DMS79 (cell line): ENCODE measurements at places on chromosomes 6 and 20.
A peak's percentile ranks its signal among the peaks of the same experiment; 100 is the strongest.

- no peak for DNase-seq
These were observed 306.7 kb downstream of the CDH4 start for GRCh38 chr20:61558726-61559125.

DNA sequence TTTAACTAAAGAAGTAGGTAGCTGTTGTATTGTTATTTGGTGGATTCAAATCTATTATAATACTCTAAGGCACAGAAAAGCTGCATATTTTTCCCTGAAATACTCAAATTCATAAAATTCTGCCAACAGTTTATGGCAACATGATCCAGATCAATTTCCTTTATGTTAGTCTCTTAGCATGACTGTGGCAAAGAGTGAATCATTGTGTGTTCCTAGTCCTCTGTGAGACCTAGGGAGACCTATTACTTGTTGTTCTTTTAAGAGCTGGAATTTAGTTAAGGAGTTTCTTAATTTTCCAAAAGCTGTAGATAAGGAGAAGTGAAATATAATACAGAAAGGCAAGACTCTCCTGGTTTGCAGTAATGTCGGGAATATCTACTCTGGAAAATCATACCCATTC lies 149.6 kb downstream of the RIMS1 start:
- no peak for DNase-seq

- DNase-seq: no peak
These were observed 10.3 kb upstream of the PDYN start for GRCh38 chr20:2004171-2004570.

- DNase-seq: no peak
These were observed 157.7 kb downstream of the GJA1 start for GRCh38 chr6:121593011-121593641.

- DNase-seq: no peak
These were observed 1.4 kb upstream of the SNTA1 start for GRCh38 chr20:33444797-33445560.

GRCh38 chr6:117547688-117548621 lies 54.4 kb downstream of the GOPC start:
- peak; percentile 16 for DNase-seq

DNA sequence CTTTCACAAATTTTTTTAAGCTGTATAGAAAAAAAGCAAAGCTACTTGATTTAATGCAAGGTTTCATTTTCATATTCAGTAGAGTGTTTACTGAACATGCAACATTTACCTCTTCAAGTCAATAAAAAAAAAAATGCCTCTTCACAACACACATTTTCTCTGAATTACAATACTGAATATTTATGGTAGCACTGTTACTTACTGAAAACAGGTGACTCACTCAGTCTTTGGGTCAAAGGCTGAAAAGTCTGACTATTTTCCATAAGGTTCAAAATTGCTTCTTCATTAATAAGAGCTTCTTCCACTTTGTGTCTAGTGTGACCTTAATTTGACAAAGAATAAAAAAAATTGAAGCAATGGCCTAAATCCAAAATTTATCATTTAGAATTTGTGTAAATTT lies 101.9 kb downstream of the REV3L start:
- peak; percentile 26 for DNase-seq

- DNase-seq: no peak
These were observed 793.4 kb downstream of the TENT5A start for GRCh38 chr6:80959034-80959433.

DNA sequence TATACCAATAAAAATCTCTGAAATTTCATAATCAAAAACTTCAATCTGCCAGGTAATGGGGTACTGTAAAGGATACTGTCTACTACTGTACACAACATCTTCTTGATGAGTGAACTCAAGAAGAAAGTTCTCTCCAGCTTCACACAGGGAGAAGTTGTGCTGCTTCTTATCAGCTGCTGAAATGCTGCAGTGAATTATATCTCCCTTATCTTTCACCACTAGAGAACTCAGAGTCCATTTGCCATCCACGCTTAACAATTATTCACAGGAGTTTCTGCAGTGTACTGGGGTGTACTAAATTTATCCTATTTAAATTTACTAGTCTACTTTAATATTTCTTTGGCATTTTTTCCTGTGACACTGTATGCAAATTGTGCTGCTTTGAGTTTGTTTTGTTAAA lies 384.8 kb downstream of the TFAP2B start:
- DNase-seq: no peak

DNA sequence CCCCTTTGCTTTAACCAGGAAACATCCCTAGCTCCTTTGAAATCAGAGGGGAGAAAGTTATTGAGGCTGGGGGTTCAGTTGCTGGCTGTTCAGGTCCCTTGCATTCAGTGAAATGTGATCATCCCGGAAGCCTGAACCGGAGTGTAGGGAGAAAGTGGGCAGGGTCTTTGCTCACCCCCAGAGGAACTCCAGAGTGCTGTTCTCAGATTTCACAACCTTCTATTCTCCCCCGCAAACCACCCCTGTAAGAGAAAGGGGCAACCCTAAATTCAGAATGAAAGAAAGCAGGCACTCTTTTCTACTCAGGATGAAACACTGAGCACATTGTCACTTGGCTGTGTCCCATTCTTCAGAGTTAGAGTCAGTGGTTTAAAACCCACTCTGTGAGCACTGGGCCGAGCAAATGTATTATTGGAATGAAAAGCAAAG lies 139.8 kb downstream of the KHDC1L start:
- no peak for DNase-seq

DNA sequence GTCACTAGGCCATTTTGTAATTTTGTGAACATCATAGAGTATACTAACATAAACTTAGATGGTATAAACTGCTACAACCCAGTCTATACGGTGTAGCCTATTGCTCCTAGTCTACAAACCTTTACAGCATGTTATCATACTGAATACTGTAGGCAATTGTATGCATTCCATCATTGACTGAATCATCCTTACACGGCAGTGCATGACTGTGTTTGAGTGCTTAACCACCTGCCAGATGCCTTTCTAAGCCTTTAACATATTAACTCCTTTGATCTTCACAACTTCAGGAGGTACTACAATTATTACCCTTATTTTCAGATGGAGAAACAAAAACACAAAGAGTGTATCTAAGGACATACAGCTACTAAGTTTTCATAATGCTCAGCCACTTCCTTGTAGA lies 14.0 kb downstream of the DPPA5 start:
- DNase-seq: no peak

DNA sequence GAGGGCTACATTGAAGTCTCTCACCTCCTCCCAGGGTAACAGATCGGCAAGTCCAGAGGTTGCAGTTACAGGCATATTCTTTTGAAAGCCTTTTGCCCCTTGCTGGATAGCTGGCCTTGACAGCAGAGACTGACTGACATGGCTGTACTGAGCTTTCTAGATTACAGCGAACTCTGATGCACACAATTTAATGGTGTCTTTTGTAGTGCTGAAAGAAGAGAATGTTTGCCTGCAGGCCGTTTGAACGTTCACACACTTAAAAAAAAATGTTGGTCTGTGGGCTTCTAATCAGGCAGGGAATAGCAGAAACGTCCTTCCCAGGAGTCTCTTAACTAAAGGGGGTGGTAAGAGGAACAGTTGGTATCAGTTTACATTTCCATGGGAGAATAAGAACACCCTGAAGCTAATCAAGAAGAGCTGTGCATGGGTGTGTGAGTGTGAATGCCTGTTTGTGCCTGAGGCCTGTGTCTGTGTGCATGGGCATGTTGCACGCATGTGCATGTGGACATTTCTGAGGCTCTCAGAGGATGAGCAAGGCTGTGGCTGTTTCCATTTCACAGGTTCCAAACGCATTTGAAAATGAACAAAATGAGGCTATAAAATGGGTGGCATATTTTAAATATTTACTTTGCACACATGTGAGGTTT lies 213.9 kb upstream of the SSTR4 start:
- no peak for DNase-seq

DNA sequence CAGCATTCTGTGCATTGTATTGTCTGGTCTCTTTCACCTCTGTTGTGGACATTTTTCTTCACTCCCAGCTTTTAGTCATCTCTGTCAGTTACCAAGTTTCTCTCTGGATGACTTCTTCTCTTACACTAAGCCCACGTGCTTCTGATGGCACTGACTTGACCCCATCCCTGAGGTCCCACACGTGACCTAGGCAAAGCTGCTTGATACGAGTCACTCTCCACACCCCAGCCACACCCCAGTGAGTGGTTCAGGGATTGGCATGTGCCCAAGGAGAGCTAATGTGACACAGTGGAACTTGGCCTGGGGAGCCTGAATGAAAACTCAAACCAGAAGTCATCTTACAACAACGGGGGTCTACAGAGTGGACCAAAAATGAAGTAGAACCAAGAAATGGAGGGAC lies 32.2 kb downstream of the HTR1E start:
- no peak for DNase-seq

DNA sequence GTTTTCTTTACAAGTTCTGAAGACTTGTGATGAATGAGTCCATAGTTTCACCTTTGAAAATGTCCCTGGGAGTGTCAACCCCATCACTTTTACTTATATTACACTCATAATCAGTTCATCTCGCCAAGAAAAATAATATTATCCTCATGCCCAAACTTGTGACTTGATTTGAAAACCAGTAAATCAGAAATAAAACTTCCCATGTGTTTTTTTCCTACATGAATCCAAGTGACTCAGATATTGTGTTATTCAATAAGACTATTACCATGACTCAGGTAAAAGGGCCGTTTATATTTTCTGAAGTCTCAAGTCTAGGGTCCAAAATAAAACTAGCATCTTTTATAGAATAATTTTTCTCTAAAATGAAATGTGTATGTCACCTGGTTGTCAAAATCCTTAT lies 15.8 kb upstream of the CYP24A1 start:
- DNase-seq: no peak

- no peak for DNase-seq
These were observed 81.9 kb downstream of the ZMYND8 start for GRCh38 chr20:47274401-47275108.

GRCh38 chr6:43082806-43083655 lies 6.9 kb downstream of the PTK7 start:
- no peak for DNase-seq

GRCh38 chr20:59259946-59260345 lies 40.5 kb upstream of the EDN3 start:
- no peak for DNase-seq

DNA sequence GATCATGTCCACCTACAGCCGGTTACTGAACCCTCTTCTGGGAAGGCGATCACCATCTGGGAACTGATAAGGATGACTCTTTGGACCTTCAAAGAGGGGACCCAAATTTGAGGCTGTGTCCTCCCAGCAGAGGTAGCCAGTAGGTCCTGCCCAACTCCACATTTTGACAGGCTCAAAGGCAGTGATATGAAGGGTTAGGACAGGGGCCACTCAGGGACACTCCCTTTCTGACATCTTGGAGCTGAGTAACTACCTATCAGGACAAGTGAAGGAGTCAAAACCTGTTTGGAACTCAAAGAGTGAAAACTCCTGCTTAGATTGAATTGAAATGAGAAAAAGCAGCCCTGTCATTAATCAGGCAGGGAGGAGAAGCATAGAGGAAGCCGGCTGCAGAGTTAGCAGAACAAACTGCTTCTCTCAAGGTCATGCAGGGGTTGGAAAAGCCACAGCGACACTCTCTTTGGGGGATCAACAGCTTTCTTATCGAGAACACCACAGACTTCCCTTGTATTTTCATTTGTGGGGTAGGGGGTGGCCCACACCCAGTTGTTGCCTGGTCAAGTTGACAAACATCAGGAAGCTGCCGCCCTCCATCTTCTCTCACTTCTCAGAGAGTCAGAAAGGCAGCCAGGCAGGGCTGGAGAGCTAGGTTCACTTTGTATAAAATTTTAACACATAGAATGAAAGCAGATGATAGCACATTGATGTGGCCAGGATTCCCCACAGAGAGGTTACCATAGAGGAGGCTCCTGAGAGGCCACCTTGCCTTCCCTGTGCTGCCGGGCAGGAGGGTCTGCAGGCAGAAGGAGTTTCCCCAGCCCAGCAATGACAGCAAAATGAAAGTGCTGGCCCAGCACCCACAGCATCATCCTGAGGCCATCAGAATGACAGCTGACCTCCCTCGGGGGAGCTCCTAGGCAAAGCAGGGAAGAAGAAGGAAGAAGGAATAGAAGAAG lies 47.6 kb downstream of the AGPAT4 start:
- DNase-seq: no peak

DNA sequence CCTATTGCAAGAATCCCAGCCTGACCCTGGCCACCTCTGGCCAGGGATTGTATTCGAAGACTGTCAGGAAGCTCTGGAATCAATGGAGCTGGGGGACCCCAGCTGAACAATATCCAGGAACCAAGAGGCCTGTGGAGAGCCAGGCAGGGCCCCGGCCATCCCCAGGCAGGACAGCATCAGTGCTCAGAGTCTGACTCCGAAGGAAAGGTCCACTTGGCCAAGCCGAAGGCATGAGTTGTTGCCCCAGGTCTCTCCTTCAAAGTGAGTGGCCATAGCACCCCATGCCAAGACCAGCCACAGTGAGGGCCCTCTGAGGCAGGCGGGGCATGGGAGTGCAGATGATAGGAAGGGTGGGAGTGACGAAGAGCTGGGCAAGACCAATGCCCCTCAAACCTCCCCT lies 193.1 kb downstream of the CDH4 start:
- no peak for DNase-seq

DNA sequence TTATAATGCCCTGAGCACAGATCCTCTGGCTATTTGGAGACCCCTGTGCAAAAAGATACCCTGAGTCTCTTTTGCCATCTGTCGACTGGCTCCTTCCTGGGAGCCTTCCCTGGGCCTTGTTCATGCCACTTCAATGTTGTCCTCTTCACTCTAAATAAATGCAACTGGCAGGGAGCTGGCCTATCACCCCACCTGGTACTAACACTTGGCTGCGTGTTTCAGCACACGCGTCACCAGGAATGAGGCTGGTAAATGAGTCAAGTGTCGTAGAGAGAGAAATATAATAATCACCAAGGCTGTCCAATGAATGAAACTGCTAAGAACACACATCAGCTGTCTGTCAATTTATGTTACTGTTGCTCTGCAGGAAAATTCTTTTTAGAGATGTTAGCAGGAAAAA lies 374.6 kb upstream of the JARID2 start:
- no peak for DNase-seq

DNA sequence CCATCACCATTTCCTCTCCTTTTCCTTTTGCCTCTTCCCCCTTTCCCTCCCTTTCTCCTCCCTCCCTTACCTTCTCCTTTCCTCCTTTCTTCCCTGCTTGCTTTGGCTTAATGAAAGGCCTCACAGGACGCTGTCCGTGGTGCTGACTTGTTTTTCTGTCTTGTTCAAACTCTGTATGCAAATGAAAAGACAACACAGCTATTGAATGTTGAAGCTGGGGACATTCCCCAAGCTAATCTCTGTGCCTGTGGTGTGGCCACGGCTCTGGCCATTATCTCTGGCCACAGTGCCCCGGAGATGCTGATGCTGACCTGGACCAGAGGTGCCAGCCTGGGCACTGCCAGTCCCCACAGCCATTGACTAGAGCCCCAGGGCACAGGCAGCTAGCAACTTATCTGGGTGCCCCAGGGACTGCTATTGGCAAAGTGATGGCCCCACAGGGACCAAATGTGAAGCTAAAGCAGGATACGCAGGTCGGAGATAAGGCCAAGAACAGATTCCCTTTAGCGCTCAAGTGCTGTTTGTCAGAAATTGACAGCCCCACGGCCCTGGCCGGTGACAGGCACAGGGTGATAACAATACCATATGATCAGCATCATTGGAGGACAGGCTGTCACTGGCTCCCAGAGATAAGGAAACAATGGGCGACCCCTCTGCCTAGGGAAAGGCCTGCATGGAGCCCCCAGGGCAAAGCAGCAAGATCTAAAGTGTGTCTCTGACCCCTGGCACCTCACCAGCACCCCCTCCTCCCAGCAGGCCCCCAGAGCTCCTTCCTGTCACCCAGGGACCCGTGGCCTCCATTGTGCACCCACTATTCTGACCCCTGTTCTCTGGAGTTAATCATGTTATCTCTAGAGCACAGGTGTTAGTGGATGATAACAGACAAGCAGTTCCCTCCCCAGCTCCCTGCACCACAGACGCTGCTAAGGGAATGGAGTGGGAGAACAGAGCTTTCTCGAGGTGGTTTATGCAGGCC lies 31.6 kb upstream of the SLC32A1 start:
- no peak for DNase-seq
